ENCODE measurements at places on chromosomes 11 and 22.

- no peak for DNase-seq
These were observed 647.2 kb downstream of the NELL1 start for GRCh38 chr11:21316591-21316990.

DNA sequence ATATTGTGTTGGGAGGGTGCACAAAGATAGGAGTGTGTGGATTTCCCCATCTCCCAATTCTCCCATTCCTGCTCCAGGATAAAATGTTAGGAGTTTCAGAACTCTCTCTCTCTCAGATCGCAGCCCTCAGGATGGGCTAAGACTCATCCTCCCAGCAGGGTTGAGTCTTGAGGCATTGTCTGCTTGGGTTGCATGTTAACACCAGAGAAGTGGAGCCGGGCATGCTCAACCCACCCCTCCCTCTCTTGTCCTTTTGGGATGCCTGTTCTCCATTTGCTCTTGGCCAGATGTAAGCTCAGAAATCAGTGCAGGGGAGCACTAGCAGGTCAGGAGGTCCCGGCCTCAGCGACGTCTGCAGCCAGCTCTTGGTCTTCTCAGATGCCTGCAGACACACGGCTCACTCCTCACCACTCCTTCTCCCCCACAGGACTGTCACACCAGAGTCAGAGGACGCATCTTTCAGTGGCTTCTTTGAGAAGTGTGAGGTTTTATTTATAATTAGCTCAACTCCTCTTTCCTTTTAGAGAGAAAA lies 1456.5 kb downstream of the TBC1D22A start:
- no peak for DNase-seq

GRCh38 chr22:45210174-45210573 lies 30.5 kb downstream of the KIAA0930 start:
- no peak for DNase-seq

DNA sequence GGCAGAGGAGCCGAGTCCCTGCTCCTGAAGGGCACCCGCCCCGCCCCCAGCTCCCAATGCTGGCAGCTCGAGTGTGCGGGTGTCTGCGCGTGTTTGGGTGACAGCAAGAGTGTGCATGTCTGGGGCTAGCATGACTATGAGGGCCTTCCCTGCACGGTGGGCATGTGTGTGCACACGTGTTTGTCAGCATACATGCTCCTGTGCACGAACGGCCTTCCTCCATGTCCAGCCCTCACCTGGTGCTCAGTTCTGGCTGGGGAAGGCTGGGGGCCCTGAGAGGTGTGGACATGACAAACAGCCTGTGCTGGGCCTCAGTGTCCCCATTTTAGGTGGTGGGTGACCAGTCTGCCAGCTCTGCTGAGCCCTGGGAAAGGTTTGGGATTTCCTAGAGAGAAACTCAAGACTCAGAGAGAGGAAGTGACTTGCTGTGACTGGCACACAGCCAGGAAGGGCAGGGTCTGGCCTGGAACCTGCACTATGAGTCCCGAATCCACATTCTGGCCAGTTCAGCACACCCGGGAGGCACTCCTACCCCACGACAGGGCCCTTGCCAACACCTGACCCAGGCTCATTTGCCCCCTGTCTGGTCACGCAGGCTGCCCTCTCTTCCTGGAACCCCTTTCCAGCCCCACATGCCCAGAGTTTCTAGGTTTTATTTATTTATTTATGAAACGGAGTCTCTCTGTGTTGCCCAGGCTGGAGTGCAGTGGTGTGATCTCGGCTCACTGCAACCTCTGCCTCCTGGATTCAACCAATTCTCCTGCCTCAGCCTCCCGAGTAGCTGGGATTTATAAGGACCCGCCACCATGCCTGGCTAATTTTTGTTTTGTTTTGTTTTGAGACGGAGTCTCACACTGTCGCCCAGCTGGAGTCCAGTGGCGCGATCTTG lies 3.3 kb upstream of the SHISA8 start:
- DNase-seq = no peak

GRCh38 chr11:124172101-124172500 lies 11.0 kb upstream of the OR10D3 start:
- DNase-seq = no peak

DNA sequence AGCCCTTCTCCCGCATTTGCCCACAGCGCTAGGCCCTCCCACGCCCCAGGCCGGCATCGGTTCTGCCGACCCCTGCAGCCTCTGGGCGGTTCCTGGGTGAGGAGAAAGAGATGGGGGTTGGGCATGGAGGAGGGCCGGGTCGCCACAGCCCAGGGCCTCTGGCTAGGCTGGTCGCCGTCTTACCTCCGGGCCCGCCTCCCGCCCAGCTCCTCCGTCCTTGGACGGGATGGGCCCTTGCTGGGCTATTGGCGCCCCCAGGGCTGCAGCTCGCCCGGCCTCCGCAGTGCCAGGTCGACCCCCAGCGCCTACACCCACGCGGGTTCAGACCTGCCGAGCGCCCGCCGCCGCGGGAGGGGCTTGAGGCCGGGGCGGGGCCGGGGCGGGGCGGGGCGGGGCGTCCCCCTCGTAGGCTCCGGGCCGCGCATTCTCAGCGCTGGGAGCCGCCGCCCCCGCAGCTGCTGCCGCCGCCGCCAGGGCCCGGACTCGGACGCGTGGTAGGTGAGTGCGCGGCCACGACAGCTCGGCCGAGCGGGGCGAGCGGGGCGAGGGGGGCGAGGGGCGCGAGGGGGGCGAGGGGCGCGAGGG lies at the start of gene CD151:
CD151 (plus strand) TSS at position 424 of the 585 bp plus-strand sequence. CDS start 3,118 bp downstream, outside the sequence.
- no peak for DNase-seq

DNA sequence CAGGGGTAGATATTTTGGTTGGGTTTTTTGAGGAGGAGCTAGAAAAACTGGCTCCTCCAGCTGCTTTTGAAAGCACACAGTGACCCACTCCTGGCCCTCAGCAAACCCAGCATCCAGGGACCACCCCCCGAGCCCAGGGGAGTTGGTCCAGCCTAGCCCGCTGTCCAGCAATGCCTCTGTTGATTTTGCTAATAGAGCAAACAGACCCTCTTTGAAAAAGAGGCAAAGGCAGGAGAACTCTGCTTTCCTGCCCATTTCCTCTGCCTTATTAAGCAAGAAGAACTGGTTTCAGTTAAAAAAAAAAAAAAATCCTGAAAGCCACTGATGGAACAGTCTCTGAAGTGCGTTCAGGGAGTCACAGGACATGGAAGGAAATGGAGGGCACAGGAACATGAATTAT lies 25.3 kb downstream of the ABTB2 start:
- no peak for DNase-seq

- DNase-seq = no peak
These were observed 171.5 kb downstream of the MN1 start for GRCh38 chr22:27629908-27630673.

GRCh38 chr11:124920870-124921609 lies 2.0 kb downstream of the HEPN1 start:
- no peak for DNase-seq

GRCh38 chr22:19686946-19687345 lies 27.4 kb upstream of the SEPTIN5 start:
- DNase-seq = no peak

DNA sequence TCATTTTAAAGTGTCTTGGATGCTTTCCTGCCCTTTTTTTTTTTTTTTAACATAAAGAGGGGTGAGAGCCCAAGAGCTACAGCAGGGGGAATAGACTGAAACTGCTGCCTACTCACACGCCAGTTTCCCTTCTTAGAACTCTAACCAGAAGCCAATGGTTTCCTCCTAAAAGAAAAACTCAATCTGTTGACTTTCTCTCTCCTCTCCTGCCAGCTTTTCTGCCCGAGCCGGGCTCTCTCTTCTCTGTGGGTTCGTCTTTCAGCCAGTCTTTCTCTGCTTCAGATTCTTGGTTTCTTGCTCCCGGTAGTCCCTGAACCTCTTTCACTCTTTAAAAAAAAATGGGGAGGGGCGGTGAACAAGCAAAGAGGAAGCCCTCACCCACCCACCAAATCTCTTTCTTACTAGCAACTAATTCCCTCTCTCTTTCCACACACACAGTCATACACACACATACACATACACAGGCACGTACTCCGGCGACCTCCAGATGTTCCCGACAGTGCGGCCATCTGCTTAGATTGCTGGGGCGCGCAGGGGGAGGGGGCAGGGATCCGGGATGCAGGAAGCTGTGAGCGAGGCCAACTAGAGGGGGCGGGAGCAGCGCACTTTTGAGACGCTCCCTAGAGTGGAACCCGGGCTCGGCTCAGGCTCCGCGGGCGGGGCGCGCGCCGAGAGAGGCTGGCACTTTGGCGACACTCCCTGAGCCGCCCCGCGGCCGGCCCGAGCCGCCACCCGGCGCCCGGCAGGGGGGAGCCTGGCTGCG lies 444 bp upstream of the TSKU start:
- DNase-seq = peak; percentile 63

- DNase-seq = no peak
These were observed 62.1 kb upstream of the ARFGAP3 start for GRCh38 chr22:42919199-42919598.

DNA sequence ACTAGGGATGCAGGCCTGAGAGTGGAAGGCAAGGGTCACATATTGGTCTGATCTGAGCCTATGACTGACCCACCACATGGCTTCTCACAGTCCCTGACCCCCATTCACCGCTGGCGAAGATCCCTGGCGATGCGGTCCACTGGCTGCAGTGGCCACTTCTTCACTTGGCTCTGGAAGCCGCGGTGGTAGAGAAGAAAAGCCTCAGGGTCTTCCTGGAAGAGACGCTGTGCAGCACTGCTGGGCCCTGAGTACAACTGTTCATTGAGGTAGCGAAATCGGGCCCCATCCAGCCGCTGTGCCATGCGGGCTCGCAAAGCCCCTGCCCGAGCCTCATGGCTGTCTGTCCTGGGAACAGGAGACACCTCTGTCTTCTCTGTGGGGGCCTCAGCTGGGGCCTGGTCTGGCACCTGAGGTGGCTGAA lies 2.4 kb downstream of the RRP8 start:
- DNase-seq = no peak

- no peak for DNase-seq
These were observed 41.3 kb downstream of the ABTB2 start for GRCh38 chr11:34316347-34317035.

DNA sequence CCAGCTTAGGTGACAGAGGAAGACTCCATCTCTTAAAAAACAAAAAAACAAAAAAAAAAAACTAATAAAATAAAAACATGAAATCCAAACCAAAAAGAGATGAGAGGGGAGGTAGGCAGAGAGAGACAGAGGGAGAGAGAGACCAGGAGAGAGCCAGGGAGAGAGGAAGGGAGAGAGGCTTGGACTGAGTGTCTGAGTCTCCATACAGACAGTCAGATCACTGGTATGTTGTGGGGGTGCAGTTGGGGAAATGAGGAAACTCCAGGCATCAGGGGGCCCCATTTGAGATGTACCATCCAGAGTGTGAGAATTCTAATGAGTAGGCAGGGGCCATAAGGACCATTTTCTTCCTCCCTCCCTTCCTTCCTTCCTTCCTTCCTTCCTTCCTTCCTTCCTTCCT lies 53.1 kb upstream of the SEPTIN5 start:
- DNase-seq = no peak

- DNase-seq = no peak
These were observed 792.5 kb upstream of the LRRC4C start for GRCh38 chr11:42251984-42252383.

GRCh38 chr11:112564228-112564955 lies 303.7 kb upstream of the PLET1 start:
- DNase-seq = peak; percentile 41

DNA sequence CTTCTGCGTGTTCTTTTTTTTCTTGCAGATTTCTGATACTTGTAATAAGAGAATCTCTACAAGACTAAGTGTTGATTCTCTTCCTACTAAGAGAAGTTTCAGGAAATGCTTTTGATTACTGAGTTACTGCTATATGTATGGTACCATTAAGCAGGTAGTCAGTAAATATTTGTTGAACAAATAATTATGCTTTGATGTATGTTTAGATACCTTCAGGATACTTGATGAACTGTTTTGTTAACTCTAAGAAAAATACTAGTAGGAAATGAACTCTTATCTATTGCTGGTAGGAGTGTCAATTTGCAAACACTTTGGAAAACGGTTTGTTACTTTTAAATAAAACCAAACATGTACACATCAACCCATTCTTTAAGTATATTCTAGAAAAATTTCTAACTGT lies 90.6 kb downstream of the TMEM135 start:
- no peak for DNase-seq

GRCh38 chr11:69928975-69929374 lies 109.8 kb upstream of the FGF3 start:
- DNase-seq = no peak

GRCh38 chr11:48008951-48009270 lies 28.6 kb downstream of the PTPRJ start:
- DNase-seq = no peak

DNA sequence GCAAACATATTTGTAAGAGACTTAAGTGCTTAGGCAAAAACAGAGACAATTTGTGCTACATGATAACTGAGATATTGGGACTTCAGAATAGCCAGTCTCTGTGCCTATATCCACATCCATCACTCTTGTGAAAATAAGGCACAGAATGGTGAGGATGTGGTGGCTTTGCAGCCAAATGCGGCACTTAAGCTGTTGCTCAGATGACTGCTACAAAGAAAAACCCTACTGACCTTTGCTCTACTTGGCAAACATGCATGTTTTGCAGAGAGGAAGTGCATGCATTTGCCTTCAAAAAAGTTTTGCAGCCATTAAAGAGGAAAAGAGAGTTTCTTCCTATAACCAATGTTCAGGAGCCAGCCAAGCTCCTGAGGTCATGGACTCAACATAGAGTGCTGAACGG lies 675.0 kb upstream of the KIRREL3 start:
- DNase-seq = no peak

DNA sequence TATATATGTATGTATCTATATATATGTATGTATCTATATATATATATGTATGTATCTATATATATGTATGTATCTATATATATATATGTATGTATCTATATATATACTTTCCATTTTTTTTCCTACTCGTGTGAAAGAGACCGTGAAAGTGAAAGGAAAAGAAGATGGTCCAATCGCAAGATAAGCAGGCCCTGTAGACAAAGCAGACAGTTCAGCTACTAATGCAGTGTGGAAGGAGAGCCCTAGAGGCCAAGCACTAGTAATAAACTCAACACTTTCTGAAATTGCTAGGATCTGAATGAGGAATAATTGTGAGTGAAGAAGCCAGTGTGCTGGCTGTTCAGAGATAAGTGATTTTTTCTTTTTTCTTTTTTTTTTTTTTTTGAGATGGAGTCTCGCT lies 47.2 kb downstream of the MCHR1 start:
- DNase-seq = no peak

DNA sequence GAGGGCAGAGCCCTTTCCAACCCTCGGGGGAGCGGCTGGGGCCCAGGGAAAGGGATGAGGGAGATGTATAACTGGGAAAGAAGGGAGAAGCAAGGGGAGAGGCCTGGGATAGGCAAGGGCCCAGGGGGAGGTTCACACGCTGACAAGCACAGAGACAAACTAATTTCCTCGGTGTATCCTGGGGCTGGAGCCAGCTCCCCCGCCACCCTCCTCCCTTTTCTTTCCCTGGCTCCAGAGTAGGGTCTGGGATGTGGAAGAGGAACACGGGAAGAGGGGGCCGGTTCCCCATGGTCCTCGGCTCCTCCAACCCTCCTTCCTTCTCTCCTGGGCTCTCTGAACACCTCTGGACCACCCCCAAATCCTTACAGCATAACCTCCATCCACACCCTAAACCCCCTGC lies 6.9 kb downstream of the CLCF1 start:
- no peak for DNase-seq

- no peak for DNase-seq
These were observed at the start of gene PHF21B for GRCh38 chr22:45009606-45010531. PHF21B (minus strand) TSS chr22:45010005; CDS start chr22:45009549, 456 bp downstream.

- no peak for DNase-seq
These were observed 18.9 kb downstream of the GDPD5 start for GRCh38 chr11:75506827-75507226.

- no peak for DNase-seq
These were observed 232.9 kb downstream of the ETS1 start for GRCh38 chr11:128354476-128354875.

- no peak for DNase-seq
These were observed 2.2 kb upstream of the TNFRSF13C start for GRCh38 chr22:41928593-41929417.
